ENCODE measurements at places on chromosomes 1 and 21.
A peak's percentile ranks its signal among the peaks of the same experiment; 100 is the strongest.

GRCh38 chr1:85274969-85275453 lies 1.4 kb downstream of the BCL10 start:
- no peak for DNase-seq

DNA sequence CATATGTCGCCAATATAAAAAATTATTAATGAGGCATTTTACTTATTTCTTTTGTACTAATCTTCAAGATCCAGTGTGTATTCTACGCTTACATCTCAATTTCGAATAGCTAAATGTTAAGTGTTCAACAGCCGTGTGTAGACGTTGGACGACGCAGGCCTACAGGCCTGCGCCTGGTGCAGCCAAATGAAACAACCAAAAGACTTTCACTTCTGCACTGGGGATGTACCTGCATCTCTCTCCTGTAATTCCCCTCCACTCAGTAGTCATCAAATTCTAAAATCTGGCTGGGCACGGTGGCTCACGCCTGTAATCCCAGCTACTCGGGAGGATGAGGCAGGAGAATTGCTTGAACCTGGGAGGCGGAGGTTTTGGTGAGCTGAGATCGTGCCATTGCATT lies 76.8 kb upstream of the HNRNPU start:
- no peak for DNase-seq

GRCh38 chr1:29673669-29674626 lies 437.6 kb downstream of the PTPRU start:
- DNase-seq = no peak

DNA sequence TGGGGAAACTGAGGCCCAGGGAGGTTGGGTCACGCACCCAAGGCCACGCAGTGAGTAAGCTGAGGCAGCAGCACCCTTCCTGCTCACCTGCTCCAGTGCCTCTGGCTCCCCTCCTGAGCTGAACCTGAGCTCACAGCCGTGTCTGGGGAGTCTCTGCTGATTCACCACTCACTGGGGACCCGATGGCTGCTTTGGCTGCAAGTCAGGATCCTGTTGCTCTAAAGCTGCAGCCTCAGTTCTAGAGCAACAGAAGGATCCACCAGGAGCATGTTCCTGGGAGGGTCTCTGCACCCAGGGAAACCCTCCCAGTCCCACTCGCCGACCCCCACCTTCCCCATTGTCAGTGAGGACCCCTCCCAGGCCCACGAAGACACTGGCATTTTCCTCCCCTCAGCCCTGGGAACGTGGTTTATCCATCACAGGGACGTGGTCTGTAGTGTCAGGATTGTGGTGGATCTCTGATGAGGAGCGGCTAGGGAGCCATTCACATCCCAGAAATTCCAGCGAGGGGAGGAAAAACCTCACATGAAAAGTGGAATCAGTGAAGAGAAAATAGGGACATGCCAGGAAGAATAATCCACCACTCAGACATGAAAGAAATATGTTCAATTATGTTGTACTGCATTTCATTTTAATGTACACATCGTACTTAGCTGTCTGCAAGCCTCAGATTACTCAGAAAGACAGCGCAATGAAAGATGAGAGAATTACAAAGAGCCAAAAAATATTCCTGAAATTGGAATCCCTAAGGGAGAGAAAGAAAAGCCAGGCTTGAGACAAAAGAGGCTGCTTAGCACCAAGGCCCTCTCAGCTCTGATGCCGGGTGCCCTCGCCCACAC lies 447.2 kb downstream of the MATN1 start:
- DNase-seq = no peak

- no peak for DNase-seq
Observed at GRCh38 chr1:43204394-43204793, 32.3 kb downstream of the CFAP57 start.

GRCh38 chr1:85888921-85889320 lies 180.7 kb upstream of the ZNHIT6 start:
- no peak for DNase-seq

GRCh38 chr1:79501153-79501552 lies 494.6 kb upstream of the ADGRL4 start:
- no peak for DNase-seq

GRCh38 chr1:156435545-156436140 lies 64.9 kb downstream of the MEF2D start:
- DNase-seq = no peak

DNA sequence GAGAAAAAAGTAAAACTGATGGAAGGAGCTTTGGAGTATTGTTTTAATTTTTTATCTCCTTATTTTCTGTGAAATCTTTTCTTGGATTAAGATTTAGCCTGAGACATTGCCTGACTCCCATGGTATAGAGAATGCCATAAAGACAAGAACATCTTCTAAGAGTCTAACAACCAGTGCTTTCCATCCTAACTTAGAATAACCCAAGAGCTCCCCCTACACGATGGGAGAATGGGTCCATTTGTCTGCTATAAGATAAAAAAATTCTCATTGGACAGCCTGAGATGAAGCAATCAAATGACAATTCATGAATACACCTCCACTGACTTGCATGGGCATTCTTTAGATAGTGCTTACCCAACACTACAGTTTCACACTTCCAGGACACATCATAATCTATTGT lies 478.1 kb downstream of the TTLL7 start:
- no peak for DNase-seq

GRCh38 chr1:199353906-199354305 lies 673.6 kb upstream of the NR5A2 start:
- no peak for DNase-seq

GRCh38 chr1:221098471-221099405 lies 219.5 kb downstream of the HLX start:
- no peak for DNase-seq

- no peak for DNase-seq
Observed at GRCh38 chr1:201741763-201742342, 87.1 kb upstream of the IPO9 start.

DNA sequence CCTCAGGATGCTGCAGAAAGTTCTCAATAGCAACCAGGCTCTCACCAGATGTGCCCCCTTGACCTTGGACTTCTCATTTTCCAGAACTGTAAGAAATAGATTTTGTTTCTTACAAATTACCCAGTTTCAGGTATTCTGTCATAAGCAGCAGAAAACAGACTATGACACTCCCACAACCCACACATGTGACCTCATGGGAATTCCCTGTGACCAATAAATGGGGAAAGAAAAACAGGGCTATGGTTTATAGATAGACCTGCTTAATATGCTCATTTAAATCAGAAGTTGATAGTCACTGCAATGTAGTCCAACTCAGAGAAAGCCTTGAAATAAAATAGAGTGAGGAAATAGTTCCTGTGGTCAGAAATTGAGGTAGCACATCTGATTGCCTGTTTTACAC lies 380.9 kb upstream of the PTBP2 start:
- DNase-seq = no peak

DNA sequence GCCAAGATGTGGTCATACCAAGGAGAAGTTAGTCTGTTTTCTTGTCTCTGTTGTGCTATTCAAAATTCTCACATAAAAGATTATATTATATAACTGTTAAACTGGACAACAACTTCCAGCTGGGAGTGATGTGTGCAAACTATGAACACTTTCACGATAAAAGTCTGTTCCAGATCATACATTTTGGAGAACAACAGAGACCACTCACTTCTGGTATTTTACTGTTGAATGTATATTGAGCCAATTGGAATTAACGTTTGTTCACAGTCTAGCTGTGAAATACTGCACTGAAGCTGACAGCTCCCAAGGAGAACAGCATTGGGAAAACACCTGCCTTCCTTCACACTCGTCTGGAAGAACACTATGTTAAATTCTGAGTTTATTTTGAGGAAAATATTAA lies 860 bp upstream of the SHCBP1L start:
- DNase-seq = no peak

DNA sequence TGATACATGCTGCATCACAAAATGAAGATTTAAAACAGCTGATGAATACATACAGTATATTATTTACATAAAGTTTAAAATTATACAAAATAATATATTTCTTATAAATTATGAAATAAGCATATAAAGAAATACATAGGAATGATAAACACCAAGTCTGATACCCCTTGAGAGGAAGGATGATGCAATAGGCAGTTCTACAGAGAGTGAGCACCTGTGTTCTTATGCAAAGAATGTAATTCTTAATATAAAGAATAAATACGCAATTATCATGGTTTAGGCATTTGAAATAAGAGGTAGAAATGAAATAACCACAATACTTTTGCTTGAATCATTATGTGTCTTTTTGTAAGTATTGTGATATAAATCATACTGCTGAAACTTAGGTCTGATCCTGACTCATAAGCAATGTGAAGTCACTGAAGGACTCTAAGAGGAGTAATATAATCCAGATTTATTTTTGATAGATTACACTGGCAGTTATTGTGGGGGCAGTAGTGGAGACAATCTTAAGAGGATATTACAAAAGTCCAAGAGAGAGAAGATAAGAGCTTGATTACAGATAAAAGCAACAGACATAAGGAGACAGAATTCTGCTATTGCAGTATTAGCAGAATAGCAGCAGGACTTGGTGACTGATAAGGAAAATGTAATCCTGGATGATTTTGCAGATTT lies 39.0 kb downstream of the TTLL7 start:
- DNase-seq = no peak

GRCh38 chr1:198627436-198628066 lies 11.3 kb upstream of the PTPRC start:
- DNase-seq = no peak

- DNase-seq = peak; percentile 4
Observed at GRCh38 chr1:74771913-74772515, 39.1 kb downstream of the TYW3 start.

- DNase-seq = no peak
Observed at GRCh38 chr1:242089911-242090310, 91.0 kb upstream of the MAP1LC3C start.

DNA sequence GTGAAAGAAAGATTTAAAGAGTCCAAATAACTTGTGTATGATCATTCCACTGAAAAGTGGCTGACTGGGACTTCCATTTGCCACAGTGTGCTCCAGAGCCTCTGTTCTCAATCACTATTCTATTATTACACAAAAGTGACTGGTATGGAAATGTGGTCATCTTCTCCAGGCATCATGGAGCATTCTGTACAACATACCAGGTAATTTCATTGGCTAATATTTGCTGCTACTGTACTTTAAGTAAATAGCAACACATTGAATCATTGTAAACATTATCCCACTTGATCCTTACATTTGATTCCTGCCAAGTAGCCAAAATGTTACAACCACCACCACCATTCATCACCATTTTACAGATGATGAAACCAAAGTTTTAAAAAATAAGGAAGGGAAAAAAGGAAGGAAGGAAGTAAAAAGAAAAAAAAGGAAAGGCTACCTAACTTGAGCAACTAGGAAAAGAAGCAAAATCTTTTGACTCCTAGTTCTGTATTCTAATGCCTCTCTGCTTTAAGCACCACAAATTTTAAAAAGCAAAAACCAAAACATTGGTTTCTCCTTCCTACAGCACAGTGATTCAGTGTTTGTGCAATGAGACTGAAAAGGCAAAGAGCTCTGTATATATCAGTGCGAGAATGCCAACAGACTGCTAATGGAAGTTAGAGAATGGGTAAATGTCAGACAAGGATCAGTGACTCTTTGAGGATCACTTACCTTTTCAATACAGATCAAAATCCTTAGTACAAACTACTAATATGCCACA lies 361.4 kb upstream of the PTBP2 start:
- DNase-seq = no peak

- no peak for DNase-seq
Observed at GRCh38 chr1:43441894-43442637, 11.7 kb downstream of the HYI start.

GRCh38 chr1:1171546-1172340 lies 1.9 kb upstream of the TTLL10 start:
- DNase-seq = no peak

- DNase-seq = peak; percentile 100
Observed at GRCh38 chr1:201714542-201715329, 114.2 kb upstream of the IPO9 start.

DNA sequence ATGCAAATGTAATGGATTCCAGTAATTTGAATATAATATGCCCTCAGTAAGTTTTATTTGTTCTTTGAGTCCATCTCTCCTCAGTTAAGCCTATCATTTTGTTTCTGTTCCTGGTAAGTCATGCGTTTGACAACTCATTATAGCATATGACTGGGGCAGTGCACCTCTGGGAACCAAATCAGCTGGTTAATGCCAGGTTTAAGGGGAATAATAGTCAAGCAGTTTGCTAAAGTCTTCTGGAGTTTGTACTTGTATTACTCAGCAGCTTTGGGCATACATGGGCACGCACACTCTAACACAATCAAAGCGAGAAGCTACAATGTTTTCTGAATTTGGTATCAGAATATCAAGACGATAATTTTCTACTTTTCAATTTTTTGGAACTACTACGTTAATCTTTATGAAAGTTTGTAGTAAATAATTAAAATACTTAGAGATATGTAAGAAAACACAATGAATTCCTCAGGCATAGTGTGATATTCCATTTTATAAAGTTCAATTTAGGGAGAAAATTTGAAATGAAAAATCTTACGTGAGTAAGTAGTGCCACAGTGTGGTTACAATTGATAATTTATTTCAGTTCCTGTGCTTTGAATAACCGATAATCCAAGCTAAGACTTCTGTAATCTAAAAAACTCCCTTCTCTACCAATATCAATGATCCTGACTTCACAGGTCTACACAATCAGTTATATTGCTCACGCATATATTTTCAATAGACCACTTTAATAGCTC lies 43.8 kb upstream of the KCTD3 start:
- no peak for DNase-seq

DNA sequence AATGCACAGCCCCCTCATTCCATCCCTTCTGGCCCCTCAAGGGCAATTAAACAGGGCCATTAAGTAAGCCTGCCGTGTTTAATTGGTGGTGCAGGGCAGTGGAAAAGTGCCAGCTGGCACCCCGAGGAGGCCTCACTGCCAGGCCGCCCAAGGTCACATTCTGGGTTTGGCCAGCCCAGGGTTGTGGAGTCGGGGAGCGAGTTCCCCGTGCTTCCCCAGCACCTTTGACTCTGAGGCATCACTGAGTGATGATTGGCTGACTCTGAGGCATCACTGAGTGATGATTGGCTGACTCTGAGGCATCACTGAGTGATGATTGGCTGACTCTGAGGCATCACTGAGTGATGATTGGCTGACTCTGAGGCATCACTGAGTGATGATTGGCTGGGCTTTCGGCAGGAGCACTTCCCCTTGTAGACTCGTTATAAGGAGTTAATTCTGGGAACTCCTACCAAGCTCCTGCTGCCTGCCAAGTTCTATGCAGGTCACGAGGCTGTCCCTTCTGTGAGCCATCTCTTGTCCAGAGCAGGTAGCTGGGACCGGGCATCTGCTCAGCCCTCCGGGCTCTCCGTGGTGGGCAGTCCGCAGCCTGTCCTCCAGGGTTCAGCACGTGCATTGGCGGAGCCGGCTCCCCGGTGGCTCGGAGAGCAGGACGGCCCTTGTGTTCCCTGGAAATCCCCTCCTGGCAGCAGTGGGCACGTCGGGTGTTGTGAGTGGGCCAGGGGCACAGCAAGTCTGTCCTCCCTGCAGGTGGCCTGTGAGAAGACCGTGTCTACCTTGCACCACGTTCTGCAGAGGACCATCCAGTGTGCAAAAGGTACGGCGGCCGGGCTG lies 20.9 kb downstream of the CSTB start:
- no peak for DNase-seq

GRCh38 chr21:14876524-14876840 lies 188.3 kb downstream of the NRIP1 start:
- no peak for DNase-seq
